ENCODE measurements at places on chromosomes 6 and 20.

- DNase-seq, result no peak
Observed at GRCh38 chr6:4139272-4139671, 3.9 kb upstream of the ECI2 start.

GRCh38 chr20:35062478-35062877, 30.1 kb downstream of the TRPC4AP start:
- no peak for DNase-seq

DNA sequence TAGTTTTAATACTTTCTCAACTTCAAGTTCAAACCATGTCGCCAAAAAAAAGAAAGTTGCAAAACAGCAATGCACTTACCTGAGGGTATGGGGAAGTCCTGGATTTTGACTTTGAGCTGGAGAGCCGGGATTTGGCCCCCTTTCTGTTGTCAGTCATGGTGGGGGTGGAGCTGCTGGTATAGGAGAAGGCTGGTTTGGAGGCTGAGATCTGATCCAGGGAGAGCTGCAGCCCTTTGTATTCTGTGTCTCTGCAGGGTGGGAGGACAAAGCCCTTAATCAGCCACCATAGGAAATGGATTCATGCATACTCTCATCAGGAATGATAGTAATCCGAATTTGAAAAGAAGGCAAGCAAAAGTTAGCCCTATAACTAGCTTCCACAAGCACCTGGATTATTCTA, 44.0 kb downstream of the SIM1 start:
- no peak for DNase-seq

GRCh38 chr6:7909323-7910276, 988 bp downstream of the TXNDC5 start:
- DNase-seq, result peak; percentile 81

GRCh38 chr6:113352831-113353230, 504.3 kb upstream of the MARCKS start:
- no peak for DNase-seq

GRCh38 chr6:27477318-27478013, 4.6 kb upstream of the ZNF184 start:
- no peak for DNase-seq

DNA sequence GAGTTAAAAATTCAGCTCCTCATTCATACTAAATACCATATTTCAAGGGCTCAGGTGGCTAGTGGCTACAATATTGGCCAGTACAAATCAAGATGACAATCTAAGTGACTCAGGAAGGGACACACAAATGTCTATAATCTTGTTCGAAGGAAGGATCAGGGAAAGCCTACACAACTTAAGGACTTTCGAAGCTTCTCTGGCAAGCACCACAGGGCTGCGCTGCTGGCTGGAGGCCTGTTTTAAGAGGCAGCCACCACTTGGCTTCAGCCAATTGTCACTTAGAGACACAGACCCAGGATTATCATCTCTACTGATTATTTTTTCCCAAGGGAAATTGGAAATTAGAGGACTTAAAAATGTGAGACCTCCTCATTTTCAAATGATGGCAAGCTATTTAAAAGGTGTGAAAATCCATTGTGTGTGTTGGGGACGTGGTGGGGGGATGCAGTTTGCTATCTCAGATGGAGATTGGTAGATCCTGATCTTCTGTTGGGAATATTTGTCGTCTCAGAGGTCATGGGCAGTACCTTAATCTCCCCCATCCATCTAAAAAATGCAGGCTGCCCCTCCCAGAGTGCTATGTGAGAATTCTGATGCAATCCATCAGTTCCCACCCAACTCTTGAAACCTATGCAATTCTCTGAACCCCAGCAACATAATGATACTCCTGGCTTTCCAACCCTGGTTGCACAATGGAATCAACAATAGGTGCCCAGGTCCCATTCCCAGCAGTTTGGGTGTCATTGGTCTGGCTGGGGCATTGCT, 11.3 kb downstream of the ARHGAP40 start:
- DNase-seq, result no peak

DNA sequence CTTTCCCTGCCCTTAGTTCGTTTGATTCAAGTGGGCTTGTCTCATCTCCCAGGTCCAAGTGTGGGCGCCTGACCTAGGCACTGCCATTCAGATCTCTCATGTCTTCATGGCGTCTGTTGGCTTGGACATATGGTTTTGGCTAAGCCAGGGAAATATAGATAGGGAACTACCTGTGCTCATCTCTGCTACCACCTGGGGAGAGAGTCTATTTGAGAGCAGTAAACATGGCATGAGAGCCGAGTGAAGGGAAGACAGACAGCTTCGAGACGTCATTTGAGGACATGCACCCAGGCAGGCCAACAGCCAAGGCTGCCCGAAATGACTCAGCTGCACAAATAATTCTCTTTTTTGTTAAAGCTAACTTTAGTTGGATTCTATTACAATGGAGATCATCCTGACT, 370.7 kb upstream of the AGPAT4 start:
- no peak for DNase-seq

GRCh38 chr6:53827531-53827930, 32.7 kb downstream of the LRRC1 start:
- DNase-seq, result no peak

DNA sequence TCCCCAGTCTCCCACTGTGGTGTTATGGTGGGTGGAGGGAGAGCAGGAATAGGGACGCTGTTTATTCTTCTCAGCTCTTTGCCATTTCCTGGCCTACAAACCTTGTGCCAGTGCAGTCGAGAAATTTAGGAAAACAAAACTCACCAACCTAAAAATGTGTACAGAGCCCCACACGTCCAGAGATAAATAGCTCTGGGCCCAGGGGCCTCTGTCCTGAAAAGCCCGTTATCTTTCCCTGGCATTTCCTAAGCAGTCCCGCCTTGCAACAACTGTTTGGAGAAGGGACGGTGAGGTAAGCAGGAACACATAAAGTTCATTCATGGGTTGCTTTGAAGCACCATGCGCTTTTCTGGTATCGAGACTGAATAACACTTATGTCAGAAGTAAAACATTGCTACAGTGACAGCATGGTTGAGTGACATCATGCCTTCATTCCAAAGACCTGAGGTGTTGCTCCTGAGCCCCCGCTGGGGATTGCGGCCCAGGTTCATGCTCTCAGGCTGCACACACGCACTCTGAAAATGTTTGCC, 80.1 kb upstream of the NXT1 start:
- peak; percentile 30 for DNase-seq

DNA sequence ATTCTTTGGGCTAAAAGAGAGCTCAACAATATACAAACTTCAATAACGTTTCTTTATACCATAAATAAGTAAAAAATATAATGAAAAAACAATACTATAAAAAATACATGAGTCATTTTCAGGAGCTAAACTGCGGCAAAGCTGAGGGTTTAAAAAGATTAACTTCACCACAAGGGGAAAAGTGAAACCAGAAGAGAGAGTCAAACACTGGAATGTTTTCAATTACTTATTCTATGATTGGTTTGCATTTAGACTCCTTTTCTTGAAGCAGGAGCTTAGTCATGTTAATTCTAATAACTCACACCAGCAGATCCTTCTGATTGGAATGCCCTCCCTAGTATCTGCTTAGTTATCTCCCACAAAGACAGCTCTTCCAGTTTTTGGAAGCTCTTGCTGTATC, 627.3 kb downstream of the UTRN start:
- no peak for DNase-seq

DNA sequence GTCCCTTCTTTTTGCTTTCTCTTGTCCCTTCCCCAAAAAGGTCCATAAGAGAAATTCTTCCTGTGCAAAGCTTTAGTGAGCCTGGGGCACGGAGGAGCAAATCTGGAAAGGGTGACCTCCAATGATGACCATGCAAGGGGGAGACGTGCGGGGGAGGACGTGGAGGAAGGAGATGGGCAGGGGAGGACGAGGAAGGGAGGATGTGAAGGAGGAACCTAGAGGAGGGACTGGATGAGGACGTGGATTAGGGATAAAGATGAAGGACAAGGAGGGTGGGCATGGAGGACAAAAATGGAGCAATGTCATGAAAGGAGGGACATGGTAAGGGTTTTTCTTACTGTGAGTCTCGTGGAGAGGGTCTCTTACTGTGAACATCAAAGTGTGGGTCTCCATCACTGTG, 139.5 kb downstream of the ERMARD start:
- DNase-seq, result no peak

GRCh38 chr6:157198425-157199279, 124.7 kb downstream of the TMEM242 start:
- no peak for DNase-seq

- no peak for DNase-seq
Observed at GRCh38 chr6:118596774-118597320, 48.8 kb downstream of the PLN start.

- DNase-seq, result no peak
Observed at GRCh38 chr20:58742668-58743566, 50.3 kb downstream of the NPEPL1 start.

DNA sequence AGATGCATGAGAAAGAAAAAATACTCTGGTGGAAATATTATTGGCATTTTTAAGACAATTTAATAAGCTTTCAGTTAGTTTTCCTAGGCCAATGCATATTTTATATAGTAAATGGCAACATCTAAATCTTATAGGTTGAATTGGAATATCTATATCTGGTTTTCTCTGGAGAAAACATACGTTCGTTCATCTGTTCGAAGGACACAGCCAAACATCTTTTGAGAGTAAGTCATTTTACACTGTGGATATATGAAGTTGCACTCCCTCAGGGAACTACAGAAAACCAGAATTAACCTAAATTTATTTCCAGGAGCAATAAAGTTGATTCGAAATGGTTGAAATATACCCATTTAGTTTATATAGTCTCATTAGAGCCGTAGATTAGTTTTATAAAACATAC, 49.0 kb downstream of the MYLIP start:
- DNase-seq, result no peak

DNA sequence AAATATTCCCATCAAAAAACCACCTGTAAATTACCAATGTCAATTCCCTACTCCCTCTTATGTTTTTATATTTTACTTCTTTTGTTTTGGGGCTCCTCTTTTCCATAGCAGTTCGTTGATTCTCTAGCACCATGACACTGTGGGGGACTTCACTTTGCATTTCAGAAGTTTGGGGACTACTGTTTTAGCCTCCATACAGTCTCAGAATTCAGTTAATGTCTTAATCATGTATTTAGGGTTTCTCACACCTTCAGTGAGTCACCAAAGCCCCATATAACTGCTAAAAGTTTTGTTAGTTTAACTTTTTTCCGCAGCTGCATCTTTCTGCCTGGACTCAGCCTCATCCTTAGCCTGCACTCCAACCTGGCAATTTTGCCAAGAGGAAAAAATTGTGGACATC, 20.7 kb upstream of the AIG1 start:
- no peak for DNase-seq

GRCh38 chr20:43531091-43531443, 23.6 kb downstream of the L3MBTL1 start:
- no peak for DNase-seq

DNA sequence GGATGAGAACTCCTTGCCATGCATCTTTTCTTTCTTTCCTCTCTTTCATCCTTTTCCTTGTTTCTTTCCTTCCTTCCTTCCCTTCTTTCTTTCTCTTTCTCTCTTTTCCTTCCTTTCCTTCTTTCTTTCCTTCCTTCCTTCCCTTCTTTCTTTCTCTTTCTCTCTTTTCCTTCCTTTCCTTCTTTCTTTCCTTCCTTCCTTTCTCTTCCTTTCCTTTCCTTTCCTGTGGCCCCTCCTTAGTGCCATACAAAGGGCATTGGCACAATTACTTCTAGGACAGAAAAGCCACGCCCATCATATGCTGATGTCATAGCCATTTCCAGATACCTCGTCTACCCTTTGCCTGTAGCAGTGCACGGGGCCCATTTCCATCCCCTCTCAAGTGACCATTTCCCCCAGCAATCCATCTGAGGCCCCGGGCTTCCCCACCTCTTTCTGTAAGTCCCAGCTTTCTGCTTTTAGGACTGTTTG, 2.2 kb upstream of the CENPB start:
- DNase-seq, result no peak

- DNase-seq, result no peak
Observed at GRCh38 chr20:33709398-33709797, 10.7 kb downstream of the PXMP4 start.
